ENCODE measurements at places on chromosomes 4 and X.
A peak's percentile ranks its signal among the peaks of the same experiment; 100 is the strongest.

DNA sequence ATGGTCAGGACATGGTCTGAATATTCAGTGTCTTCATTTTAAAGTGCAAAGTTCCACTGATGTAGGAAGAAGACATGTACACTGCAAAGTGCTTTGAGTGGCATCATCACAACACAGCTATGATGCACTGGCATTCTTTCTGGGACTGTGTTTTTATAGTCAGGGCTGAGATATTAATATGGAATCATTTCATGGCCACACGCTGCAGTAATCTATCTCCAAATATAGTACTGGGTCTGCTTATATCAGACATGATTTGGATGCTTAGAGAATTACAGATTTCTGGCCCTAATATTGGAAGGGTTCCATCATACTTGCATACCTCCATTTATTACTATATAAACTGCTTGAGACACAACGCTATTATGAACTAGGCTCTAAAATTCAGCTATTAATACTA, 1170.9 kb downstream of the NLGN4X start:
- DNase-seq, result no peak

GRCh38 chr4:8283631-8284121, 14.1 kb downstream of the HTRA3 start:
- DNase-seq, result no peak

DNA sequence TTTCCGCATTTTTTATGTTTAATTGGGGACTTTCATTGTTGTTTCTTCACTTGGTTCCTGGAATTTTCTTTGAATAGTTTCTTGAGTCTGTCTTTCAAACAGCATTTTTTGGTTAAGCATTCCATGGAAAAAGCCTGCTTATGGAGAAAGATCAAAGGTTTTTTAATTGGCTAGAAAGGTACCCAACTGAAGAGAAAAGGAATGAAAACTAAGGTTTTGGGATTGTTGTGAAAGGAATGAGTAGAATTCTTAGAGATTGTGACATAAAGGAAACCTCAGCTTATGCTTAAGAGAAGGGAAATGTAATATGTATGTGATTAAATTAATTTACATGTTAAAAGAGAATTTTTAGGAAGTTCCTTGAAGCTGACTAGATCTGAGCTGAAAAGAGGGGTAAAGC, 82.8 kb downstream of the CCKAR start:
- DNase-seq, result no peak

DNA sequence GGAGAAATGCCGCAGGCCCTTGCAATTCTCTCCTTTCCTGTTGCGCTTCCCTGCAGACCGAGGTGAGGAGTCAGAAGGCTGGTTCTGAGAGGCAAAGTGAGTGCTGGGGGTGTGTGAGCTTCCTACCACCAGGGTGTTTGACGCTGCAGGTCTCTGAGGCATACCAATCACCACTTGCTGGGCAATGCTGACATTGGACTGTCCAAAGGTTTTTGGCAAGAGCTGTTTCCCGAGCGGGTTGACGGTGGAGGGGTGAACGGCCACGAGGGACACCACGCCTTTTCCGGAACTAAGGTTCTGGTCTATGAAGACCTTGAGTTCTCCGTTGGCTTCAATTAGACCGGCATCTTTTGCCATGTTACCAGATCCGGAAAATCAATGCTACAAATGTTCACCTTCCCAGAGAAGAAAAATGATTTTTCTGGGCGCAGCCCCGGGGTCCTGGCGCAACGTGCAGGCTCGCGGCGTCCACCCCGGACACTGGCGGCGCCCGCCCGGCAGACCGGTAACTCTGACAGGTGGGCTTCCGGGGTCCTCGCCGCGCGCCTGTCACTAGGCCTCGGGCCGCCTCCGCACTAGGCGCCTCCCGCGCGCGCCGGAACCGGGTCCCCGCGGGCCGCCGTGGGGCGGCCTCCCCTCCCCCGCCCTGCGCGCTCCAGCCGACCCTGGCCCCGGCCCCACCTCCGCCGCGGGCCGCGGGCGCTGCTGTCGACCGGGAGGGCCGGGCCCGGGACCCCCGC, 44.9 kb upstream of the FAM47C start:
- DNase-seq, result peak; percentile 61

DNA sequence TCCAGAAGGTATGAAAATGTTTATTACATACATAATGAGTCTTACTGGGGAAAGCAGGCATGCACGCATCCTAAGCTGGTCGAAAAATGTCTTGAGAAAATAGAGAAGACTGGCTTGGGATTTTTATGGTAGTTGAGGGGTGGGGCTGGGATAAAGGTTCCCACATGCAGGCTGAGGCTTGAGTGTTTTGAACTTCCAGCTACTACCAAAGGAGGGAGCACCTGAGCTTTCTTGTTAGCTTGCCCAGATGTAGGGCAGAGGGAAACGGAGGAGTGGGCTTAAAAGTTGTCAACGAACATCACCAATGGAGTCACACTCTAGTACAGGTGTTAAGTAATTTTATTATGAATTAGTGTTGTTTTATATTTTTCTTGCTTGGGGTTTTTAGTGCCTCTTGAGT, 39.6 kb upstream of the SRPX start:
- DNase-seq, result peak; percentile 65

Data from islet precursor cell (in vitro differentiated cells).